ENCODE measurements at places on chromosomes 6 and 20.
A peak's percentile ranks its signal among the peaks of the same experiment; 100 is the strongest.

- DNase-seq: peak; percentile 28
These were observed 4.6 kb downstream of the FOXQ1 start for GRCh38 chr6:1316489-1316971.

DNA sequence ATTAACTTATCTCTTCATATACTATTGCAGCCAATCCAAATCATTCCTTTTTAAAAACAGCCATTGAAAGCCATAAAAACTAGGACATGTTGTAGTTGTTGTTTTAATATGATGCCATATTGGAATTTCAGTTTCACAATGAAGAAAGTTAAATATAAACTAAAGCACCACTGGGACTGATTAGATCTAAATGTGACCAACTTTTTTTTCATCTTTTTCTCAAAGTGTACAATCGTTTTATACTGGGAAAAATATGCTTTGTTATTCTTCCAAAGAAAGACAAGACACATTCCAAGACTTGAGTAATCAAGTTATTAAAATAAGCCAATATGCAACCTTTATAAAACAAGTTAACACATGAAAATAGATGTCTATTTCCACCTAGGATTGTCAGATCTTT lies 68.5 kb downstream of the THEMIS start:
- DNase-seq: no peak

DNA sequence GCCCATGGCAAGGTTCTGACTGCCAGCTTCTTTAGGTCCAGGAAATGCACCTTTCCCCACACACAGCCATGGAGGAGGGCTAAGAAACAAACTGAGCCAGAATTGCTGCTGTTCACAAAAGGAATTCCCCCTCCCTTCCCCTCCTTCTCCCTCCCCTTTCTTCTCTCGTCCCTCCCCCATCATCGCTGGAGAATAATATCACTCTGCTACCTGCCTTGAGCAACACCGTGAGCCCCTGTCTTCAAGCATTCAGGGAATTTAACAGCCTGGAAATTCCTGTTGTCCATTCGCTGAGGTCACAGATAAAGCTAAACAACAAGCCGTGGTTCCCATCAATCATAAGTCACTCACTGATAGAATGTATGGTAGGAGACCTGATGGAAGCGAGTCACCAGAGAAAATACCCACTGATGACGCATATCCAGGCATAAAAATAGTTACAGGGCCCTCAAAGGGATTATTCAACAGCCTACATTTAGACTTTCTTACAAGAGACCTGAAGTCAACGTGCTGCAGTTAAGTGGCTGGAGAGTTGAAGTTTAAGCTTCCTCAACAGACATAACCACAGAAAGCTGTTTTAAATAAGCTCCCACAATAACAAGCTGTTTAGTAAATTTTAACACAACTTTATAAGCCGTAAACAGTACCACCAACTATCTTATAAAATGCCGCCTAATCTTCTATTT lies 59.7 kb downstream of the HIVEP2 start:
- peak; percentile 98 for DNase-seq

DNA sequence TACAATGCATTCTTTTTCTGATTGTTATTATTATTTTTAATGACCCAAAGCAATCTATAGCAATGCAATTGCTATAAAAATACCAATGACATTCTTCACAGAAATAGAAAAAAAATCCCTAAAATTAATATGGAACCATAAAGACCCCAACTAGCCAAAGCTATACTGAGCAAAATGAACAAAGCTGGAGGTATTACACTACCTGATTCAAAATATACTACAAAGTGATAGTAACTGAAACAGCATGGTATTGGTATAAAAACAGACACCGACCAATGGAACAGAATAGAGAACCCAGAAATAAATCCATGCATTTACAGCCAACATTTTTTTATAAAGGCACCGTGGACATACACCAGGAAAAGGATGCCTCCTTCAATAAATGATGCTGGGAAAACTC lies 60.5 kb upstream of the EEF1A1 start:
- DNase-seq: no peak

DNA sequence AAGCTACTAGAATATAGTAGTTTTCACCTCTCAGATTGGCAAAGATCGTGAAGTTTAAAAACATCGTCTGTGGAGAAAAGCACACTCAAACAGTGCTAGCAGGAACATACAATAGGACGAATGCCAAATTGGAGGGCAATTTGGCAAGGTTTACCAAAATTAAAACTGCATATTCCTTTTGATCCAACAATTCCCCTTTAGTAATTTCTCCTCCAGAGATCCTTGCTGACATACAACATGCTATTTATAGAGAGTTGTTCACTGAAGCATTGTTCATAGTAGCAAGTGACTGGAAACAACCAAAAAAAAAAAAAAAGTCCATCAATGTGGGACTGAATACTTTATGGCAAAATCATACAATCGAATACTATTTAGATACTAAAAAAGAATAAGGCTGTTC lies 202.2 kb downstream of the ATXN1 start:
- no peak for DNase-seq

GRCh38 chr6:24630856-24631505 lies 15.0 kb downstream of the KIAA0319 start:
- DNase-seq: no peak

- peak; percentile 70 for DNase-seq
These were observed 39.7 kb downstream of the DLL1 start for GRCh38 chr6:170250981-170251775.

DNA sequence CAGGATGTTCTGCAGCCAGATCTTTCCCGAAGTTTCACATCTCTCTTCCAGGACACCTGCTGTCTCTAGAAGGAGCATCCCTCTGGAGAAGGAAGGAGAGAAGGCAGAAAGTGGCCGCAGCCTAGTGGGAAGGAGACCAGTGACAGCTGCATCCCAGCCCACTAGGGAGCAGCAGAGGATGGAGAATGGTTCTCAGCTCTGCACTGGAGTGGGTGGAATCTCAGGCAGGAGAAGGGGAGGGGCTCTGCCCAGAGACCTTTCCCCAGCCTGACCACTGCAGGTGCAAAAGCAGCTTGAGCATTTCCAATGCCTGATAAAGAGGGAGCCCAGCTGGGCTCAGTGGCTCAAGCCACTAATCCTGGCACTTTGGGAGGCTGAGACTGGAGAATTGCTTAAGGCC lies 32.3 kb downstream of the NCR2 start:
- DNase-seq: peak; percentile 61

GRCh38 chr20:2801286-2801728 lies 880 bp upstream of the CPXM1 start:
- no peak for DNase-seq

DNA sequence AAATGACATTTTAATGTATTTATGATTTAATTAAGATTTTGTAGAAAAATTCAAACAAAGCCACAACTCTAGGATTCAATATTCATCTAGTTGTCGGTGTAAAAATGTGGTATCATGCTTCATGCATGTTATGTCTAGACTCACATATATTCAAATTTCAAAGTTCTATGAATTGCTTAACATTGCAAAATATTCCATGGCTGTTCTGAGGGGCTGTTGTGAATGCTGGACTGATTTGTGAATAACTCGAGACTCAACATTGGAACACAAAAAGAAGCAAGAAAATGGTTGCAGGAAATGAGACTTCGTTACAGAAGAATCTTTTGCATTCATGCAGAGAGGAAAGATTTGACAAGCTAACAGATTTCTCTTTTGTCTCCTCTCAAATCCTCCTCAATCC lies 705.9 kb downstream of the DHX35 start:
- no peak for DNase-seq

GRCh38 chr6:100343316-100344077 lies 121.2 kb downstream of the SIM1 start:
- DNase-seq: no peak

- DNase-seq: no peak
These were observed 234.1 kb upstream of the BMP2 start for GRCh38 chr20:6533351-6533750.

GRCh38 chr20:35320396-35321126 lies 28.3 kb upstream of the FAM83C start:
- peak; percentile 58 for DNase-seq

GRCh38 chr6:166166314-166167257 lies 1.1 kb downstream of the TBXT start:
- DNase-seq: no peak

GRCh38 chr6:168216117-168216516 lies 103.5 kb downstream of the DACT2 start:
- DNase-seq: no peak

GRCh38 chr6:139119552-139119951 lies 15.3 kb upstream of the HECA start:
- DNase-seq: no peak

DNA sequence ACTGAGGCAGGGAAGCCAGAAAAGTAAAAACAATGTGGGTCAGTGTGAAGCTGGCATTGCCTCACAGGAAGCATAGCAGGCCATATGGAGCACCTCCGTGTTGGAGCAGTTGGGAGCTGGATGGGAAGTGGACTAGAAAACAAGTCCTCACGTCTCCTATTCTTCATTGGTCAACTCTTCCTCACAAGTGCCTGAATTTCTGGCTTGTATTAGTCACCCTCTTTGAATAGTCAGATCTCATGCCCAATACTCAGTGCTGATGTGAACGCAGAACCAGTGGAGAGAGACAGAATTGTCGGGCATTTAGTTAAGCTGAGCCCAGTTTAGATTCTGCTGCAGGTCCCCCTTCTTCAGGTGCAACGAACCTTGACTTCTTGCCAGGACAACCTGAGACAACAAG lies 22.3 kb upstream of the RSPO3 start:
- no peak for DNase-seq

DNA sequence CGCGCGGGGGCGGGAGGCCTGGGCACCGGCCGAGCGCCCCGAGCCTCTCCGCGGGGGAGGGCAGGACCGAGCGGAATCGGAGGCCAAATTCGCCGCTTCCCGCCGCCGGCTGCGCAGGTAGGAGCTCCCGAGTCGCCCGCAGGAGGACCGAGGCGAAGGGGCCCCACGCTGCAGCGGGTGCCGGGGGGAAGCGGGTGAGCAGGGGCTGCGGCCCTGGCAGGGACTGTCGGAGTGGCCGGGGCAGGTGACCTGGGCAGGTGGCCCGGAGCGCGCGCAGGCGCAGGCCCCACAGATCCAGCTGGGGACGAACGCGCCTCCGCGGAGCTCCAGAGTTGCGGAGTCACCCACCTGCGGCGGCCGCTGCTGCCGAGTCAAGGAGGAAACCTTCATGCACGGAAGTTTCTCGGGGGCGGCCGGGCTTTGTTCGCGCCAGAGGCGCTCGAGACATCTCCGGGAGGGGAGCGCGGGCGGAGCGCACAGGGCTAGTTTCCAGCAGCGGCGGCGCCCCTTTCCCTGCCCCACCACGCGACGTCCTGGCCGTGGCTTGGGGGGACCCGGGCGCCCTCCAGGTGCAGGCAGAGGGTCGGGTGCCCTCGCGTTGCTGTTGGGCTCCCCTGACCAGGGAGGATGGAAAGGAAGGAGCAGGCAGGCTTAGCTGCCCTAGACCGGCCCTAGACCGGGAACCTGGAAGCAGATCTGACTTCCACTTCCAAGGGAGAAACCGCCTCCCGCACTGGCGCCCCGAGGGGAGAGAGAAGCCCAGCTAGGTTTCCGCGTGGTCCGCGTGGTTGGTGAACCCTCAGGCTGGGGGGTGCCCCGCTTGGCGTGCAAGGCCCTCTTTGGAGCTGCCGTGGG lies 590 bp downstream of the SLCO4A1 start:
- peak; percentile 32 for DNase-seq

- peak; percentile 60 for DNase-seq
These were observed 98.6 kb downstream of the RFX6 start for GRCh38 chr6:116975600-116975999.

DNA sequence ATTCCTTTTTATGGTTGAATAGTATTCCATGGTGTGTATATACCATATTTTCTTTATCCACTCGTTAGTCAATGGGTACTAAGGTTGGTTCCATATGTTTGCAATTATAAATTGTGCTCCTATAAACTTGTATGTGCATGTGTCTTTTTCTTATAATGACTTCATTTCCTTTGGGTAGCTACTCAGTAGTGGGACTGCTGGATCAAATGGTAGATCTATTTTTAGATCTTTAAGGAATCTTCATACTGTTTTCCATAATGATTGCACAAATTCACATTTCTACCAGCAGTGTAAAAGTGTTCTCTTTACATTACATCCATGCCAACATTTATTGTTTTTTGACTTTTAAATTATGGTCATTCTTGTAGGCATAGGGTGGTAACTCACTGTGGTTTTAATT lies 164.3 kb downstream of the TASP1 start:
- no peak for DNase-seq

GRCh38 chr20:32512047-32512385 lies 73.1 kb downstream of the NOL4L start:
- no peak for DNase-seq

- no peak for DNase-seq
These were observed 45.4 kb downstream of the BPIFB1 start for GRCh38 chr20:33328157-33329137.

- DNase-seq: no peak
These were observed 23.2 kb downstream of the PPP1R16B start for GRCh38 chr20:38828514-38829295.

DNA sequence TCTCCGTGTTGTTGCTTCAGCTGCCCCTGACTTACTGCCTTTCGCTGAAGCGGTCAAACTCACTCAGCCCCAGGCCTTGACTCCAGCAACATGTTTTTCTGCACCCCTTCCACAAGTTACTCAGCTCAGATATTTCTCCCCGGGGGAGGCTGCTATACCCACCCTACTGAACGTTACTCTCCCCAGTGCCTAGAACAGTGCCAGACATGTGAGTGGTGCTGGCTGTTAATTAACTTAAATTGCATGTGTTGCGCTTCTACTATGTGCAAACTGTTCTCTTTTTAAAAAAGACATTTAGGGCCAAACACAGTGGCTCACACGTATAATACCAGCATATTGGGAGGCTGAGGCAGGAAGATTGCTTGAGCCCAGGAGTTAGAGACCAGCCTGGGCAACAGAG lies 41.2 kb upstream of the DOK5 start:
- DNase-seq: no peak

DNA sequence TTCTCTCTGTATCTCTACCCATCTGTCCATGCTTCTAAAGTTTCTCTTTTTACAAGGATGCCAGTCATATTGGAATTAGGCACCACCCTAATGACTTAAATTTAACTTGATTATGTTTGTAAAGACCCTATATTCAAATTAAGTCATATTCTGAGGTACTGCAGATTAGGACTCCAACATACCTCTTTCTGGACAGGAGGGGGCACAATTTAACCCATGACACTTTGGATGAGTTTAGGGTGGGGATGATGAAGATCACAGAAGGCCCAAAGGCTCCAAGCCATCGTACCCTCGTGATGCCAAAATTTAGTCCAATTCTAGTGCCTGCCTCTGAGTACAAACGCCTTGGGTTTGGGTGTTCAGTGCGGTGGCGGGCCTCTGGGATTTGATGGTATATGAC lies 15.0 kb upstream of the NKX2-2 start:
- no peak for DNase-seq

GRCh38 chr6:106287215-106287614 lies 38.3 kb downstream of the ATG5 start:
- DNase-seq: peak; percentile 72

- peak; percentile 70 for DNase-seq
These were observed 31.8 kb upstream of the PTPN1 start for GRCh38 chr20:50478162-50478990.

- no peak for DNase-seq
These were observed 518.3 kb downstream of the KIF16B start for GRCh38 chr20:16054985-16055384.

GRCh38 chr6:150325066-150325772 lies 43.6 kb upstream of the IYD start:
- peak; percentile 48 for DNase-seq

All from epithelial cell of esophagus (primary cell).